Stimulated activated CD8-positive, alpha-beta memory T cell treated with anti-CD3 and anti-CD28 coated beads, Interleukin-15, amount 100 ng/mL, for 4 hours (primary cell): ENCODE measurements at places on chromosomes 2 and 18.

- DNase-seq, result no peak
These were observed at the start of gene CXCR2 for GRCh38 chr2:218125626-218126080. CXCR2 (plus strand) TSS chr2:218126028; CDS start chr2:218134802, 8,774 bp downstream.

DNA sequence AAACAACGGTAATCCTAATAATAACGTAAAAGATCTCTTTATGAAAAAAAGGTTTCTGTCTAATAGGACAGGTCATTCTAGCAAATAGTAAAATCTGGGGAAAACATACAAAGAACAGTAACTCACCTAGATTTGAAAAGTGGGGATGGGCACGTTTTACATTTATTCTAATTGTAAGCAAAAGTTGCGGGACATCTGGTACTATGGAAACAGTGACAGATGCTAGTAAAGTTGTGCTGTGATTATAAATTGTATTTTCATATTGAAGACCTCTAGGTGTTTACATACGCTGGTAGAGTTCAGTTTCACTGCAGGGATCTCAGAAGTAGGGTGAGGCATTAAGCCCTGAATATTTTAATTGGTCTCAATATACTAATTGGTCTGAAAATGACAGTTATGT is 422.5 kb downstream of the DPP10 start:
- DNase-seq, result no peak

DNA sequence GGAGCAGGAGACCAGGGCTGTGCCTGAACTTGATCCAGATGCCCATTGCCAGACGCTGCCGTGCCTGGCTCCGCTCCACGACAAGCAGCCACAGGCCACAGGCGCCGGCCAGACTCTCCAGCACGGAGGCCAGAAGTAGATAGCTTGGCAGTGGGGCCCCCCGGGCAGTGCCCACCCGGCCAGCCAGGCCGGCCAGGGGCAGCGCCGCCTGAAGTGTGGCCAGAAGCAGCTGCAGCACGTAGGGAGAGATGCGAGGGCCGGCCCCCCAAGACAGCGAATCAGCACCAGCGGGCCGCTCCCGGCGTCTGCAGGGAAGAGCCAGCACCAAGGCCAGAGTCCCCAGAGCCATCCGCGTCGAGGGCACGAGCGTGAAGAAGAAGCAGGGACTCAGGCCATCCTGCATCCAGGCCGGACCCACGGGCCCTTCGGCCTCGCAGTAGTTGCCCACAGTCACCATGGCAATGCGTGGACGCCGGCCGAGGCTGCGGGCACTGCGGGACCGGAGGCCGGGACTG is 484 bp downstream of the ABCB6 start:
- no peak for DNase-seq

- DNase-seq, result no peak
These were observed 437.9 kb upstream of the UBE2E3 start for GRCh38 chr2:180542511-180542910.

- no peak for DNase-seq
These were observed 2.1 kb downstream of the KCNG2 start for GRCh38 chr18:79799619-79800370.

- DNase-seq, result no peak
These were observed 161.3 kb downstream of the HAUS1 start for GRCh38 chr18:46265196-46266156.

DNA sequence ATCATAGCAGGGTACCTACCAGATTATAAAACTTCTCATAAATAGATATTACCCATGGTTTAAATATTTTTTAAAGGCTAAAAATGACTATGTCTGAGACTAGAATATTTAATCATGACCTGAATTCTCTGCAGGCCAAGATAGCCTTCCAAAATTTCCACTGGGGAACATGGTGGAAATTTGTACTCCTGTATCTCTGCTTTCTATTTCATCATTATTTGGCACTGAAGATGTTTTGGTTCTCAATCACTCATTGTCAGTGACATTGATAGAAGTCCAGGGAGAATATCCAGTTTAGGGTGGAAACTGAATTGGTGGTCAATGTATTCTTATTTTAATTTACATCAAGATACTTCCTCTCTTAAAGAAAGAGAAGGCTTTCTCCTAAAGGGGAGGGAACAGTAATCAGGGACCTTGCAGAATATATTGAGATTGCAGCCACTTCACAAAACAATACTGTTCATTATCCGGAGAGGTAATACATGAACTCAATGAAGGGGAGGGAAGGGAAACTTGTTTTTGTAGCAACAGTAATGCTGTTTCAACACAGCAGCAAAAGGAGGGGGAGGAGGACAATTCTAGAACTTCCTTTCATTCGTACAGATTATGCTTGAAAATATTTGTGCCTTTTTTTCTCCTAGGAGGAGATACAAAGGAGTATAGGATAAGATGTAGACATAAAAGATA is 34.1 kb downstream of the EEF1B2 start:
- no peak for DNase-seq
